Mammary epithelial cell (primary cell): ENCODE measurements at places on chromosomes 5 and 9. TPM values are rescaled to one million over a fixed set of nuclear protein-coding genes. Genes with fewer than 3 reads are reported as not detected.

CNTNAP3 gene
- total RNA-seq: 37.5 TPM

FOXD4L4 gene
- total RNA-seq: 0.67 and 1.2 TPM in 2 replicates

TSLP gene
- total RNA-seq: 6.2 and 20.1 TPM in 2 replicates

MARCHF11 gene
- total RNA-seq: not detected in 2 replicates

GPBP1 gene
- 55.6 and 57.9 TPM in 2 replicates for total RNA-seq

GABBR2 gene
- not detected for total RNA-seq

NPR2 gene
- total RNA-seq: 13.3 TPM

TMEM174 gene
- total RNA-seq: not detected in 2 replicates

PKD2L2 gene
- total RNA-seq: not detected

- DNase-seq: peak; percentile 20
Observed at GRCh38 chr9:126861707-126862103, 1.3 kb downstream of the ZBTB34 start.

DNA sequence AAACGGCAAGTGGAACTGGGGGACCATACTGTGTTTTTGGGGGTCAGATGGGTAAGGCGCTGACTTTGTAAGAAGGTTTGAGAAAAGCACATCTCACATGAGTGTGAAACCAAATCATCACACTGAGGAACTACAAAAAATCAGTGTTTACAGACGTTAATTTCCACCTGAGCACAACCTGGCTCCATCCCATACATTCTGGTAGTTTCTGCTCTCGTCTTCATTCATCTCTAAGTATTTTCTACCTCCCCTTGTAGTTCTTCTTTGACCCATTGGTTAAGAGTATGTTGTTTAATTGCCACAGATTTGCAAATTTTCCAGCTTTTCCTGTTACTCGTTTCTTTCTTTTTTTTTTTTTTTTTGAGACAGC is 8.9 kb upstream of the DPP7 start:
- no peak for DNase-seq

DNA sequence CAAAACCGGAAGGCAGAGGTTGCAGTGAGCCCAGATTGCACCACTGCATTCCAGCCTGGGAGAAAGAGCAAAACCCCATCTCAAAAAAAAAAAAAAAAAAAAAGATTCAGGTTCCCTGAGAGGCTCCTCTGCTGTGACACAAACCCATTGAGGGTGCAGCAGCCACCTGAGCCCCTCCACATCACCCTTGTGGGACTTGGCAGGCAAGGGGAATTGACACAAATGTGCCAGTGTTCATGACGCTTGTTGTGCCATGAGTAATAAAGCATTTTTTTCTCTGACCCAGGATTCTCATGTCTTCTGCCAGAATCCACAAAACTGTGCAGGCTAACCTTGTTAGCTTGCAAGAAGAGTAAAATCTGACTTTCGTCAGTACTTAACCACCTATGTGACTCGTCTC is 149.6 kb downstream of the TTC39B start:
- DNase-seq: peak; percentile 49

- DNase-seq: no peak
Observed at GRCh38 chr5:35762368-35762767, 94.3 kb upstream of the IL7R start.

DNA sequence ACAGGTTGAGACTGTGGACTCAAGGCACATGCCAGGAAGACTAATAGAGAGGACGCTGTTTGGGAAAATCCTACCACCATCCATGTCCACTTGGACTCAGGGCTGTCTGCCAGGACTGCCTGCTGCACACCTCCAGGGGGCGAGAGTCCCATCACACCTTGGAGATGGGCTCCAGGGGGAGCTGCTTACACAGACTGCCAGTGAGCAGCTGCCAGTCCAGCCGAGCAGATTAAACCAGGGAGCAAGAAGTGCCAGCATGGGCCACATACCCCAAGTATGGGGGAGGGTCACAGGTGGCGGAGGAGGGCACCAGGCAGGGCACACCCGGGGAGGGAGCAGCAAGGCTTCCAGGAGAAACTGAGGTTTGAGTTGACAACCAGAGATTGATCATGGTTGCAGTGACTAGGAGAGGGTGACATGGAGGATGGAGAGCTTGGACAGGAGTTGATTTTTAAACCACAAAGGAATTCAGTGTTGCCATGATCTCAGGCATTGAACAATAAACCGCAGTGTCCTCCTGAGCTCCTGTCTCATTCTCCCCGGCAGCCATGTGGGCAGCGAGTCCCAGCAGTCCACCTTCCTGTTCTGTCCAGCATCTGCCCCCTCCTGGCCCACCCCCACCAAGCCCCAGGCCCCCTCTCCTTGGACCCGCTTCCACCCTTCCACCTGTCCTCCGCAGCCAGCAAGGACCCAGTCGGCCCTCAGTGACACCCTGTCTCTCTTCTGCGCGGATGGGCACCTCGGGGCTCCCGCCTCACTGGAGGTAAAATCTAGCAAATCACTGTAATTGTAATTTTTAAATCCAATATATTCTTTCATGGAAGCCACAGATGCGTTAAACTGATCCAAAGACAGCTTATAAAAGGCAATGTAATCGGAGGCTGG is 3.1 kb upstream of the VAV2 start:
- peak; percentile 41 for DNase-seq

DNA sequence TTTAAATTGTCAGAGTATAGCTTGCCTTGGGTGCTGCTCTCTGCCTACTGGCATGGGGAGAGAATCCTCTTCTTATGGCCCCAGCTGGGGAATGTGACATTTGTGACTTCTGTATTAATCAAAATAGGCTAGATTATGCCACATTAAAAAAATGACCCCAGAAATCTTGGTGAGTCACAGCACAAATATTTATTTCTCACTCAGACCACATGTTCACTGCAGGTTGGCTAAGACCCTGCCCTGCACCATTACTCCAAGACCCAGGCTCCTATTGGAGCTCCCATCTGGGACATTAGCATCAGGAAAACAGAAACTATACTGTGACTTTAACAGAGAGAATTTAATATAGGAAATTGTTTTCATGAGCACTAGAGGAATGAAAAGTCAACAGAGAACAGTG is 16.6 kb upstream of the WHRN start:
- no peak for DNase-seq

- DNase-seq: no peak
Observed at GRCh38 chr5:153601377-153601776, 110.9 kb downstream of the GRIA1 start.

DNA sequence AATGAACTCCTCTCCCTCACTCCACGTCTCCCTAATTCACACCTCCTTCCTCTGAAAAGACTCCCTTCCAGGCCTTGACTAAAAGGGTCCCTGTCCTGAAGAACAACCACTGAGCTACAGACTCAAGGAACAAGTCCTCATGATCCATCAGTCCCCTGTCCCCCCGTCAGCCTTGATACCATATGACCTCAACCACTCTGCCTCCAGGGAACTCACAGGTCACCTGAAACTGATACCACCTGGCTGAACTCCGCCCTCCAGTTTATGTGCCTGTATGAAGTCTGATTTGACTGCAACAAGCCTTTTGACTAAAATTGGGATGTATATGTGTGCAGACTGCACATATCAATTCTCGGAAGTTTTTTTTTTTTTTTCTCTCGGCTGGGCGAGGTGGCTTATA is 88.7 kb downstream of the UGCG start:
- DNase-seq: no peak

DNA sequence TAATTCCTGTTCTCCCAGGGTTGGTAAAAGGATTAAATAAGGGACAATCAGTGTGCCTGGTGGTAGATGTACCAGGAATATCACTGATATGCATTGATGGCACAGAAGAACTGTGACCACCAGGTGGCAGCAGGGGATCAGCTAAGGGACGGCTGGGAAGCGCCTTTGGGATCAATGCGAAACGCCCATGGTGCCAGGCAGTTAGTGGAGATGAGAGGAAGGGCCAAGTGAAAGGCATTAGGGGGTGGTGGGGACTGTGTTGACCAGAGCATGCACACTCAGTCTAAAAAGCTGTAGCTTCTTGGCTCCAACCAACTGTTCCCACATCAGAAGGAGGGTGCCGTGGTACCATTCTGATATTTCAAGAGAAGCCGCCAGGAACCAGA is 55.6 kb downstream of the ARHGEF37 start:
- peak; percentile 56 for DNase-seq

GRCh38 chr5:71601222-71602026 is 14.3 kb downstream of the MCCC2 start:
- DNase-seq: peak; percentile 98

DNA sequence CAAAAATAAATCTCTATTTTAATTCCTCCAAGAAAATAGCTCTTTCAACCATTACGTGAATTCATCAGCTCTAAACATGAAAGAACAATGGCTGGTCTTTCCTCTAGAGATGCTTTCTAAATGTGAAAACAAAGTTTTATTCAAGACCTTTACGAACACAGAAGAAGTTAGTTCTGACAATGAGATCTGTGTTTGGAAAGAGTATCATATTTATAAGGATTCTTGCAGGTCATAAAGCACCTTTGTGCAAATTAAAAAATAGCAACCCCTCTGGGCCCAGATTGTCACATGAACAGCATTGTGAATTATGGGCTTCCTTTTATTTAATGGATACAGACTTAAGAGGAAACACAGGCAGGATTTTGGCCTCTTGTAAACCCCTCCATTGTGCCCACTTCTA is 17.7 kb upstream of the FTMT start:
- no peak for DNase-seq

- peak; percentile 16 for DNase-seq
Observed at GRCh38 chr9:107024193-107024592, 161.2 kb downstream of the ZNF462 start.

DNA sequence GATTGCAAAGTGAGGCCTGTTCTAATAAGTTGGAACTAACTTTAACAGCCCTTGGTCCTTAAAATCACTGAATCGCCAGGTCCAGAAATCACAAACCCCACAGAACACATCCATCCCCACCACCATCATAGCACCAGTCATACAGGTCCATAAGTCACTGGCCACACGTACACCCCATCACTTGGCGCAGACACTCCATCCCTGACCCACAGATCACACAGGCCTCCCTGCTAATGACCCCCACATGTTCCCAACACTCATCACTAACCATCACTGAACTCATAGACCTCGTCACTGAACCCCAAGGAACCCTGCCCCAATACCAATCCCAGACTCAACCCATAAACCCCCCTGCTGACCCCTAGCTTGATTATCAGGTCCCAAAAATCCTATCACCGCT is 41.2 kb upstream of the ZNF300 start:
- no peak for DNase-seq

DNA sequence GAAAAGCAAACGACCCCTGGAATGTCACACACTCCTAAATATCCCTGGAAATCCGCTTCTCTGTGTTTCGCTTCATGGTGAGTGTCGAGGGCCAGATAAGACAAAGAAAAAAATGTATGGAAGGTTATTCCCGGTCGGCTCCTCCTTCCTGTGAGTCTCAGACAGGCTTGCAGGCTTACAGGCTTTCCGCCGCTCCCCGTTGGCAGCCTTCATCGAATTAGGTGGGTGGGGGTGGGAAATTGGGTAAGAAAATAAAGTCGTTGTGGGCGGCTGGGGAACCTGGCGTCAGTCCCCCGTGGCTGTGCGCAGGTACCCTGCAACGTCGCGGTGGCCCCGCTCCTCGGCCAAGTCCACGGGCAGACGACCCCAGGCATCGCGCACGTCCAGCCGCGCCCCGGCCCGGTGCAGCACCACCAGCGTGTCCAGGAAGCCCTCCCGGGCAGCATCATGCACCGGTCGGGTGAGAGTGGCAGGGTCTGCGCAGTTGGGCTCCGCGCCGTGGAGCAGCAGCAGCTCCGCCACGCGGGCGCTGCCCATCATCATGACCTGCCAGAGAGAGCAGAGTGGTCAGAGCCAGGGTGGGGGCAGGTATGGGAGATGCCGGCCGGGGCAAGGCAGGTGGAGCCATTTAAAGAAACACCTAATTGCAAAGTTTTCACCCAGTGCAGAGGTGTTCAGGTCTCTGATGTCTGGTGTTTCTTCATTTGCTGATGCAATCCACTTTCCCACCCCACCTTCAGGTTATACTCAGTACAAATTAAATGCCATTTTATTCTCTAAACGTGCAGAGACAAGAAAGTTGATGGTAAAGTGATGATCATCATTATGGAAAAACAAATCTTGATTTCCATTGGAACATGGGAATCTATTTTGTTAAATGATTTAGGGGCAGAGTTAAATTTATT is 3.2 kb downstream of the CDKN2B start:
- peak; percentile 30 for DNase-seq

DNA sequence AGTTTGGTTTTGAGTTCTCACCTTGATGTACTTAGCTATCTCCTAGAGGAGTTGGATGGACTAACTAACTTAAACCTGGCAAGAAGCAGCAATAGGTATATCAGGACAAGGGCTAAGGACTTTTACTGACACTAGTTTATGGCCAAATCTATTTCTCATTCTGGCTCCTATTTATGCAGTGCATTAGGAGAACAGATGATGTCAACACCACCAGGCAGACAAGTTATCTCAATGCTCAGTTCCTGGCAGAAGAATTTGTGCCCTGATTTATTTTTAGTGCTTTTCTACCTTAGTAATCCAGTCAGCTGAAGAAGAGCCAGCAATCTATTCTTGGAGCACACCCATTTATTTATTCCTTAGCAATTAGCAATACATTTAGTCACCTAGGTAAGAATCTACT is 30.7 kb upstream of the MYOT start:
- peak; percentile 5 for DNase-seq

DNA sequence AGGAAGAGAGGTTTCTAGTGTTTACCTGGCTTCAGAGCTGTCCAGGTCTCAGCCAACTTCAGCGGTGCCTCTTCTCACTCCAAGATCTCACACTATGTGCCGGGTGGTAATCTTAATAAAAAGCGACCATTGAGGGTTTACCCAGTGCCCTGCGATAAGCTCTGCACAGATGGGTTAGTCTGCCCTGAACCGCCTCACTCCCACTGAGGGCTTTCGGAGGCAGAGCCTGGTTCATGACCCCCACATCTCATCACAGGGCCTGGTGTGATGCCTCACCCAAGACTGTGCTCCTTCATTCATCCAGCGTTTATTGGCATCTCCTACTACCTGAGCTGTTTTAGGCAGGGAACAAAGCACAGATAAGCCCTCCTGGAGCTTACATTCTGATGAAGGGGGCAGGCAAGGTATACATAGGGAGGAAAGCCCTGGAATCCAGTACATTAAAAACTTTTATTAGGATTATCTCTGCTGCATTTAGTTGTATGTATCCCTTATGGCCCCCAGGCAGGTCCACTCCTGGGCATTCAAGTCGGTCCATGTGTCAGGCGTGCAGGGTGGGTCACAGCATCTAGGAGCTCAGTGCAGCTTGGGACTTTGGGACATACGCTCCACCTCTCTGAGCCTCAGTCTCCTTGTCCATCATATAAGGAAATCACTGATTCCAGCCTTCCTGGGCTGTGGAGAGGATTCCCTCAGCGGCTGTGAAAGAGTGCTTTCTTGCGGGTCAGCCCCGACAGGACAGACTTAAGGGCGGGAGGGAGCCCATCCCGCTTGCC is 613 bp upstream of the COL15A1 start:
- DNase-seq: no peak

- DNase-seq: peak; percentile 63
Observed at GRCh38 chr5:100542086-100542485, 6.9 kb downstream of the FAM174A start.
